Heart right ventricle (tissue), 16 donors: ENCODE measurements at places on chromosomes 3 and 15. TPM values are rescaled to one million over a fixed set of nuclear protein-coding genes. Genes with fewer than 3 reads are reported as not detected.

DNA sequence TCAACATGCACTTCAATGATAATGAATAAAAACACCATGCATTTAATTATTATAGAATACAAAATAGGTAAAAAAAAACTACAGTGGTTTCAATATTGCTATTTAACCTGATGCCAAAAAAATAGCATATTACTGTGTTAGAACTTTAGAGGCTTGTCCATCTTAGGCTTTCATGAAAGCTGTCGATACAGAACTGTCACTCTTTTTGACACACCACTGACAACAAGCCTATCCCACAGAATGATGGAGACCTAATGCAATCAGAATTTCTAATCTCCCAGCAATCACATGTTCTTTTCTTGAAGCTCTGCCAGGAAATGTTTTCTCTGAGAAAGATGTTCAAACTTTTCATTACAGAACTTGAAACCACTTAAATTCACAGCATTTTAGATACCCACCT, 490.3 kb upstream of the EPHA6 start:
- DNase-seq: no peak

- no peak for DNase-seq
Measured at GRCh38 chr15:42093966-42094365, 396 bp downstream of the PLA2G4D start.

- no peak for DNase-seq
Measured at GRCh38 chr3:194946091-194946490, 260.4 kb downstream of the FAM43A start.

DNA sequence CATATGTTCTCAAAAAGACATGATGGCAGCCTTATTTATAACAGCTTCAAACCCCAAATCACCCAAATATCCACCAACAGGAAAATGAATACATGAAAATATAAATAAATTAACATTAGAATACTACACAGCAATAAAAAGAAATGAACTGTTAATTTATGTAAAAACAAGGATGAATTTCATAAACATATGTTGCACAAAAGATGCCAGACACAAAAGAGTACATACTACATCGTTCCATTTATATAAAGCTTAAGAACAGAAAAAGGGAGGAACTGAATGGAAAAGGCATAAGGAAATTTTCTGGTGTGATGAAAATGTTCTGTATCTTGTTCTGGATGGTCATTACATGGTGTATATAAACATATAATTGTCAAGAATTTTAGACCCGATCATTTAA, 69.9 kb upstream of the TUSC7 start:
- DNase-seq: no peak

Gene RTP4
- 0.74 TPM for total RNA-seq
